ENCODE measurements at places on chromosomes 7 and 10.

DNA sequence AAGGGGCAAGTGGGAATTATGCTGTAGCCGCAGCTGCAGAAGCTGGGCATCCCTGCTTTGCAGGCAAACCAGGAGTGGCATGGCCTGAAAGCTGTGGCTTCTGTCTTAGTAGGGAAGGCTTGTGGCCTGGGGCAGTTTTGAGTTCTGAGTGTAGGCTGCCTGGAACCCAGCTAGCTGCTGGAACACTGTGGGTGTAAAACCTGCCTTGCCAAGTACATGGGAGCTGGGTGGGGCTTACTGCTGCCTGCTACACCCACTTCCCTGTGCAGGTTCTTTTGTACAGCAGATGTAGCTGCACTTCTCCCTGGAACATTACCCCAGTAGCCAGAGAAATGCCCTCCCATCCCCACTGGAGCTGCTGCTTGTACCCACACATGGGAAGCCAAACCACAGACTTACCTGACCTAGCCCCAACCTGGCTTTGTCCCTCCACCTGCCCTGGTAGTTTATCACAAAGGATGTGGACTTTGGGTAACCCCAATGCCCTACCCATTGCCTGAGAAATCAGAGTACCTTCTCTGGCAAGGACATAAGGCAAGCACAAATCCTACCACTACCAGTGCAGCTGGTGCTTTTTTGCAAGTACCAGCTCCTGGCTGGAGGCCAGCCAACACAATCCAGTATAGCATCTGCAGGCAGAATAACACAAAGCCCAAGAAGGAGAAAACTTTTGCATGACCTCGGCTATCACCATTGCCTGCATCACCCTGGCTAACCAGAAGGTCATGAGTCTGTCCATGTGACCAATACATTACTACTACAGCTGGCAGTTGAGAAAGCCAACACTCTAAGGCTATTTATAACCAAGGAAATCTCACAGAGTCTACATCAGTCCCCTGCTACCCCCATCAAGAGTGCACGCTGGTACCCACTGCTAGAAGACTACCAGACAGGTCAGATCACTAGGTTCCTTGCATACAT, 26.5 kb upstream of the PPP1R3A start:
- DNase-seq = no peak

- no peak for DNase-seq
Measured at GRCh38 chr7:150471886-150472285, 21.5 kb downstream of the GIMAP8 start.

GRCh38 chr7:99628471-99629465, 12.0 kb downstream of the ZSCAN25 start:
- no peak for DNase-seq

DNA sequence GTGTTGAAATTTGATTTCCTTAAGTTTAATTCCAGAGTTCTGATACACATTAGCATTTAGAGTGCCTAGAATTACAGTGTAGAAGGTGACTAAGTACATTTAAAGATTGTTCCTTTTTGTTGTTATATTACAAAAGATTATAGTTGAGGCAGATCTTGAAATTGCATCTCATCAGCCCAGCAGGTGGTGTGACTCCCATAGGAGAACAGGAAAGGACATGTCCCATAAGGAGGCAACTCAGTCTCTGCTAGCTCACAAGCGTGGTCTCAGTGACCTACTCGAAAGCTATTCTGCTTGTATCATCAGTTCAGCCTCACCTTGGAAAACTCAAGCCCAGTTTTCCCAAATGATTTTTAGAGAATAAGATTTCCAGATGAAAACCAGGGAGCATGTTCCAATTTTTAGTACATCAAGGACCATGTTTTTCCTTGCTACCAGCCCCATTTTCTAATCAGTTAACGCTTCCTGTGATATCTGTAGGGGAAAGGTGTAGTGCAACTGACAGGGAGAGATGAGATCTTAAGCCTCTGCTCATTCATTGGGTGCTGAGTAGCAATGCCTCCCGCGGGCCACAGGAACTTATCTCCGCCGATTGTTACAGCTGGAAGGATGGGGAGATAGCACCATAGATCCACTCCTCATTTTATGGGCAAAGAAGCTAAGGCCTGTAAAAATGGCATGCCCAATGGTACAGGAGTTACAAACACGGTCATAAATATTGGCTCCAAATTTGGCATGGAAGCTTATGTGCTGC, 1.1 kb upstream of the GNAI1 start:
- peak; percentile 16 for DNase-seq

DNA sequence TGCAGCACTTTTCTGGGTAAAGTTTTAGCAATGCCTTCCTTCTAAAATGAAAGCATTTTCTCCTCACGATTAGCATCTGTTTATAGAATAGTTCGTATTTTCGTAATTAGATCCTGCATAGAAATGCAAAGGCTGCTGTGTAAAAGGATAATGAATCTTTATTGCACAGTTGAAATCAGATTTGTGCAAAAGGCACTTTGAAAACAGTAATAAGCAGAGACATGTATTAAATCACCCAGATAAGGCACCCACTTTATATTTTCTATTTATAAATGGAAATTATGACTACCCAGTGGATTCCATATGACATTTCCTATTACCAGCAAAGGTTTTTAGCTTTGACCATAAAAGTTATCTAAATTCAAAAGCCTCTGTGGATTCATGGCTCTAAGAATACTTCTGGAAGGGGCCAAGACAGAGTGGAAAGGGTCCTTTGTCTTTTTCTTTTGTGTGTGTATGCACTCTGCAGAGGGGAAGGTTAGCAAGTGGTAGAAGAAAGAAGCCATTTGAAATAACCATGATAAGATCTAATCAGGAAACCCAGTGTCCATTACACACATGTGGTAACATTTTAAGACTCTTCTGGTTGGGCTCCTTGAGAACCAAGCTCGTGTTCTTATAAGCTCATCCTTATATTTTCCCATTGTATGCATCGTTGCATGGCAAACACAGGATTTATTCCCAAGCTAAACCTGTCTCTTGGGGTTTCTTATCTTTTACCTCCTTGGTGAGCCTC, 612.1 kb downstream of the AUTS2 start:
- no peak for DNase-seq

- DNase-seq = peak; percentile 44
Measured at GRCh38 chr7:149209518-149210269, 14.3 kb downstream of the ZNF282 start.

GRCh38 chr7:67209256-67209655, 212.6 kb downstream of the TYW1 start:
- DNase-seq = no peak

DNA sequence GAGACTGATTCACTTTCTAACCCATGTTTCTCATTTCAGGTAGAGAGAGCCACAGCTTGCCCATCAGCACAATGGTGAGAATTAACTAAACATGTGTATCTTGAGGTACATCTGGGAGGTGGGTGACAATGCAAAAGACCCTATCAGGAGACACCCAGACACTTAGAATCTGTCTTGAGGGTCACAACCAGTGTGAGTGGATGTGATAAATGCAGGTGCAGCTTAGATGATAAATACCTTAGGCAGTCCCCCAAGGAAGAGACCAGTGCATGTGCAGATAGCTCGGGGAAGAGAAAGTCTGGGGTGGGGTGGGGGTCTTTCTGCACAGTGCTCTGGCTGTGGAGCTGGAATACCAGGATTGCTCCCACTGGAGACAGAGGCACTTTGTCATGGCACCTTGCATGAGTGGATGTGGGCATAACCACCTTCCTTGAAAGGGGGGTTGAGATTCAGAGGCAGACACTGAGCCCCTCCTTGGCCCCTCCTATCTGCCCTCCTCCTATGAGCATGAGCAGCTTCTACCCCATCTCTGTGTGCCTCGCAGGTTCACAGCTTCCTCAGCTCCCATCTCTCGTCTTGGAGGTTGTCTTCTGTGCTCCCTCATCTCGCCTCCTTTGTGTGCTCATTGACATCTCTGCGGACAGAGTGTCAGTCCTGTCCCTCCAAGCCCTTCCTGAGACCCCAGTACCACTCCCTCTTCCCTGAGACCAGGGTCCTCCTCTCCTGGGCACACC, 349.8 kb downstream of the TCERG1L start:
- no peak for DNase-seq

GRCh38 chr7:50474382-50475160, 24.4 kb upstream of the FIGNL1 start:
- DNase-seq = no peak

DNA sequence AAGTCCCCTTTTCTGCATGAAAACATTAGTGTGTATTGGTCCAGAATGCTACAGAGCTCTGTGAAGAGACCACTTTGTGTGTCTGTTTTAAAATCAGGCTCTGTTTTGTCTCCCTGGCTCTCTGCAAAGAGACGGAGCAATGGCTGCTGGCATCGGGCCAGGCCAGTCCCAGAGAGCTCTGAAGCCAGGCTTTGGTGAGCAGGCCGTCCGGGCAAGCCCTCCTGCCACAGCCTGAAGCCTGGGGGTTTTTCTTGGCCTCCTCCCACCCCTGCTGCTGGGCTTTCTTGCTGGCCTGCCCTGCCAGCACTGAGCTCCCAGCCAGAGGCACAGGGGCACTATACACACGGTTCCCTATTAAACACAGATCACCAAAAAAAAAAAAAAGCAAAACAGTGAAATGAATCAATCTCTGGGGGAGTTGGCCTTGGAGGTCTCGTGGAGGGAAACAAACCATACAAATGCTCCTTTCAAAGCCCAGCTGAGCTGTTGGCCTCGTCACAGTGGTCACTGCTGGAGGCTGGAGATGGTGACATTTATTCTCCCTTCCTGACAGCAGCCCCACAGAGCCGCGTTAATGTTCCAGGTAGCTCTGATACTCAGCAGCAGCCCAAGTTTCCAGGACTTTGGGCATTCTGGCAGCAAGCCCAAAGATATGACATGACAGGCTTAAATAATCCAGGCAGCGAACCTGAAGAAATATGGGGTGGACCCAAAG, 237.2 kb downstream of the TCF7L2 start:
- peak; percentile 26 for DNase-seq

DNA sequence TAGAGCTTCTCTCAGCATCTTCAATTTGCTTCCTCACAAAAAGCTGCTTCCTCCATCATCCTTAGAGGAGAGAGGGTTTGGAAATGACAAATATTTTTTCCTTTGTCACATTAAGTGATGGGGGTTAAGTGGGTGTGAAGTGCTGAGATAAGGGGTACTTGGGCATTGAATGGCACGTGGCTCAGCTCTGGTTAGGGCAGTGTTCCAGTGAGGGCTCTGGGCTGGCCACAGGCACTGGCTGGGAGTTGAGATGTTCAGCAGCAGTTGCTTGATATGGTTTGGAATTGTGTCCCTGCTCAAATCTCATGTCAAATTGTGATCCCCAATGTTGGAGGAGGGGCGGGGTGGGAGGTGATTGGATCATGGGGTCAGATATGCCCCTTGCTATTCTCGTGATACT, 33.7 kb upstream of the CHCHD3 start:
- DNase-seq = no peak

GRCh38 chr10:112949143-112949823, 764 bp upstream of the TCF7L2 start:
- peak; percentile 59 for DNase-seq

GRCh38 chr7:29955799-29956486, 33.7 kb downstream of the SCRN1 start:
- no peak for DNase-seq

- peak; percentile 16 for DNase-seq
Measured at GRCh38 chr10:96747734-96748550, 27.6 kb upstream of the PIK3AP1 start.

DNA sequence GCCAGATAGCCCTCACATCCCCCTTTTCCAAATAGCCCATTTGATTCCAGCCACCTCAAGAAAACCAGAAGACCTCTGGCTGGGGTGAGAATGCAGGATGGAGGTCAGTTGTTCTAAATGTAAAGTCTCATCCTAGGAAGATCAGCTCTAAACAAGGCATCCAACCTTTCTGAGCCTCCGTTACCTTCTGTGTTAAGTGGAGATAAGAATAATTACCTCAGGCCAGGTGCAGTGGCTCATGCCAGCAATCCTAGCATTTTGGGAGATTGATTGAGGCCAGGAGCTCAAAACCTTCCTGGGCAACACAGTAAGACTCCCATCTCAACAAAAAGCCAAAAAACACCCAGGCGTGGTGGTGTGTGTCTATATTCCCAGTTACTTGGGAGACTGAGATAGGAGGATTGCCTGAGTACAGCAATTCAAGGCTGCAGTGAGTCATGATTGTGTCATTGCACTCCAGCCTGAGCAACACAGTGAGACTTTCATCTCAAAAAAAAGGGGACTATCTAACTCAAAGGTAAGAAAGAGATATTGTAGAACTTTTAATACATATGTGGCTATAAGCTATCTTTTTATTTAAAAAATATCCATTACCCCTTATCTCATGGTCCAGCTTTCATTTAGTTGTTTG, 43.5 kb downstream of the PRTFDC1 start:
- DNase-seq = peak; percentile 17

DNA sequence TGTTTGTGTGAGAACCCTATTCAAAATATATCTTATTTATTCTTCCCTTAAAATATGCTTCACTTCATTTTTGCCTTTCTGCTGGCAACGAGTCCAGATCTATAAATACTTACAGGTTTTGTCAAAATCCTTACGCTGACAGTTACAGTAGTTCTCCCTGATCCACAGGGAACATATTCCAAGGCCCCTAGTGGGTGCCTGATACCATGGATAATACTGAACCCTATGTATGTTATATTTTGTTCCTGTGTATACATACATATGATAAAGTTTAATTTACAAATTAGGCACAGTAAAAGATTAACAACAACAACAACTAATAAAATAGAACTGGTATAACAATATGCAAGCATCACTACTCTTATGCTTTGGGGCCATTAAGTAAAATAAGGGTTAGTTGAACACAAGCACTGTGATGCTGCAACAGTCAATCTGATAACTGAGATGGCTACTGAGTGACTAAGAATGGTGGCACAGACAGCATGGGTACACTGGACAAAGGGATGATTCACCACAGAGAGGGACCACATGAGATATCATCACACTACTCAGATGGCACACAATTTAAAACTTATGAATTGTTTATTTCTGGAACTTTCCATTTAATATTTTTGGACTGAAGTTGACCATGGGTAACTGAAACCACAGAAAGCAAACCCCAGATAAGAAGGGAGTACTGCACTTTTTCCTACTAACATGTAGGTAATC, 29.4 kb upstream of the PCGF5 start:
- DNase-seq = no peak

DNA sequence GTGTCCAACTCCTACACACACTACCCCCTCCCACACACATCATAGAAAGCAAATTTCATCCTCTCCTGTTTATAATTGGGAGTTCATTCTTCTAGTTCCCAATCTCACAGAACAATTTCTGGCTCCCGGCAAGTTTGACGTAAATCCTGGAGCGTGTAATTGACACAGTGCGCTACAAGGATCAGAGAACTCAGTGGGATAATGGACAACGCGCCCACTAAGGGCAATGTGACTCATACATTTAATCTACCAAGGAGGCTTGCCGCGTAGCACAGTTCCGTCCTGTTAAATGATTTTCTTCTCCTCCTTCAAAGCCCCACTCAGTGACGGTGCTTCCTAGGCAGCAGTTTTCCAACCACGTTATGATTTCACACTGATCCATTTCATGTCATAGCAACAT, 277.6 kb downstream of the SFMBT2 start:
- no peak for DNase-seq

- DNase-seq = peak; percentile 4
Measured at GRCh38 chr7:148380596-148381419, 209.8 kb upstream of the C7orf33 start.

GRCh38 chr10:36448760-36449691, 676.4 kb upstream of the ANKRD30A start:
- DNase-seq = no peak

- DNase-seq = no peak
Measured at GRCh38 chr7:127413962-127414361, 21.5 kb upstream of the ZNF800 start.
